ENCODE measurements at places on chromosomes 3 and 15. TPM values are rescaled to one million over a fixed set of nuclear protein-coding genes. Genes with fewer than 3 reads are reported as not detected.

DNA sequence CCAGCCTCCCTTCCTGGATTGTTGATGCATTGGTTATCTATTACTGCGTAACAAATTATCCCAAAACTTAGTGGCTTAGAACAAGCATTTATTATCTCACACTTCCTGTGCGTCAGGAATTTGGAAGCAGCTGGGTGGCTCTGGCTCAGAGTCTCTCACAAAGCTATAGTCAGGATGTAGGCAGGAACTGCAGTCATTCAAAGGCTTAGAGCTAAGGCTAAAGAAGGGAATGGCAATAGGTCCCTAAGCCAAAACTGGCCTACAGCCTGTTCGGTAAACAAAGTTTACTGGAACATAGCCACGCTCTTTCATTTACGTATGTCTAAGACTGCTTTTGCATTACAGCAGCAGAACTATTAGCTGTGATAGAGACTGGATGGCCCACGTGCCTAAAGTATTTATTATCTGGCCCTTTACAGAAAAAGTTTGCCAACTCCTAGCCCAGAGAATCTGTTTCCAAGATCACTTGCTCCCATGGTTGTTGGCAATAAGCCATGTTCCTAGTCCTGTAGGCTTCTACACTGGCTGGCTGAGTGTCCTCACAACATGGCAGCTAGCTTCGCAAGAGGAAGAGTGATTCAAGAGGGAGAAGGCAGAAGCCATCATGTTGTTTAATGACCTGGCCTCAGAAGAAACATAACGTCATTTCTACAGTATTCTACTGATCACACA lies 132.4 kb downstream of the SNRK start:
- no peak for DNase-seq

DNA sequence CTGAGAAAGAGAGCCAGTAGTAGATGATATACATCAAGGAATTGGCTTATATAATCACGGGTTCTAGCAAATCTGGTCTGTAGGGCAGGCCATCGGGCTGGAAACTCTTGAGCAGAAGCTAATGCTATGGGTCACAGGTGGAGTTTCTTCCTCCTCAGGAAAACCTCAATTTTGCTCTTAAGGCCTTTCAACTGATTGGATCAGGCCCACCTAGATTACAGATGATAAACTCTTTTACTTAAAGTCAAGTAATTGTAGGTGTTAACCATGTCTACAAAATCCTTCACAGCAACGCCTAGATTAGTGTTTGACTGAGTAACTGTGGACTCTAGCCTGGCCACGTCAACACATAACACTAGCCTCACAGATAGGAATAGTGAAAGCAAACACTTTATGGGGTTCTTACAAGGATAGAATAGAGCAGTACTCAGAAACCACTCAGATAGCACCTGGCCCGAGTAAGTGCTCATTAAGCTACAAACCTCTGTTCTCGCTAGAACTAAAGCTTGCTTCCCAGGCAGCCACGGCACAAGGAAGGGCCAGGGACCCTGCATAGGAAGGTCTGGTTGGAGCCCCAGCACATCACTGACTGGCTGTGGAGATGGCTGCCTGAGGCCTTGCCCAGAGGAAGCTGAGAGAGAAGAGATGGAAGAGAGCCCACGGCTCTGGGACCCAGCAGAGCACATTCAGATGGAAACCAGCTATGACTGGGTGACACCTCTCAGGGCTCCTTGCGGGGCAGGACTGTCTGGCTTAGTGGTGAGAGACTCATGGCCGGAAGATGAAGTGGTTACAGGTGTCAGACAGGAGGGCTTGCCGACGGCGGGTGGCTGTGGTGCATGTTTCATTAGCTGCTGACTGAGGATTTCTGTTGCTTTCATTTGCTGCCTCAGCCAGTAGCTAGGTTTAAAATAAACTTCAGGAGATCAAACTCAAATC lies 202.5 kb upstream of the TLE3 start:
- DNase-seq: no peak

DNA sequence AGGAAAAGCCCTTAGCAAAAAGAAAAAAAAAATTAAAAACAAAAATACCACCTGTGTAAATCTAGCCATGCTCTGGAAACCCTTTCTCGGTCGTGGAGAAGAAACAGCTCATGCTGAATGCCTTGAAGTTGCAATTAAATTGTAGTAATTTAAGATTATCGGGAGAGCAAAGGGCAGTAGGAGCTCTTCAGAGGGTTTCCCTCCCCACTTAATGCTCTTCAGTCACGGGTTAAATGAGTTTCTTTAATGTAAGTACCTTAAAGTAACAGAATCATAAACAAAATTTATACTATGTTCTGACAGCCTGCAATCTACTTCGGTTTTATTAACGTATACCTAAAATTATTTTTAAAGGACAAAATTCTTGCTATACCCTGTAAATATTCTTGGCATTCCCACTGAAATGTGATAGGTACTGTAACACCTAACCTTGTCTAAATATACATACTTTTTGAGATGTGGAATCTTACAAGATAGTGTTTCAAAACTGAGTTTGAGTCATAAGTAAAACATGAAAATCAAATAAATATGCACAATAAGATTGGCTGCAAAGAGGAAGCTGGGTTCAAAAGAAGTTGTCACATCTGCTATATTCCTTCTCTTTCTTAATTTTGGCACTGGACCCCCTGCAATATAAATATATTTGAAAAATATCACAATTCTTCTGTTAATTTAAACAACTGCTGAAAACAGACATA lies 5.3 kb downstream of the FOXP1 start:
- no peak for DNase-seq

- DNase-seq: no peak
Measured at GRCh38 chr3:194572143-194572789, 61.0 kb downstream of the TMEM44 start.

DNA sequence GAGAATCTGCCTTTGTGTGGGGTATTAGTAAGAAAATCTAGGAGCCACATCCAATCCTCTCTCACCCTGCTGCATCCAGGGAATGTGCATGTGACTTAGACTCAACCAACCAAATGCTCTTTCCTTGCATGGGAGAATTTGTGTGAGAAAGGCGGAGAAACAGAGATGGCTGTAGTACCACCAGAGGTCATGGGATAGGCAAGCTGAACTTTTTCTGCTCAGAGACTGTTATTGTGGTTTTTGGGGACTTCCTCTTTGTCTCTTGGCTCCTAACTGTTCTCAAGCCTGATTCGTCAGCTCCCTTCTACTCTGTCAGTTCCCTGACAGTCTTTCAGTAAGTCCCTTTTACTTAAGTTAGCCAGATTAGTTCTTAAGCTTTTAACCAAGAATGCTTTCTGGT lies 2.6 kb upstream of the ZSCAN2 start:
- no peak for DNase-seq

GRCh38 chr15:47933865-47934264 lies 186.9 kb upstream of the SLC24A5 start:
- no peak for DNase-seq

DNA sequence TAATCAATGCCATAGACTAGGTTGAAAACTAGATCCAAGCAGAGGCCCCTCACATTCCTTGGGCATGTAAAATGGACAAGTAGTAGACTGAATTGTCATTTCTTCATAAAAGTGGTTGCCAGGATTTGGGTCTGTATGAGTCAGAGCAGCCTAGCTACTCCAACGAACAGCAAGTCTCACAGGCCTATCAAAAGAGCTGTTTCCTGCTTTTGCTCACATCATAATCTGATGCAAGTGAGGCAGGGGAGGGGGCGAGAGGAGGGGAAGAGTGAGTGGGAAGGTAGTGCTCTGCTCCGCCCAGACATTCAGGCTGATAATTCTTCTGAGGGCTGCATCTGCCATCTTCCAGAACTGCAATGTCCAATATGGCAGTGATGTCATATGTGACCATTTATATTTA lies 228.9 kb upstream of the PRICKLE2 start:
- no peak for DNase-seq

DNA sequence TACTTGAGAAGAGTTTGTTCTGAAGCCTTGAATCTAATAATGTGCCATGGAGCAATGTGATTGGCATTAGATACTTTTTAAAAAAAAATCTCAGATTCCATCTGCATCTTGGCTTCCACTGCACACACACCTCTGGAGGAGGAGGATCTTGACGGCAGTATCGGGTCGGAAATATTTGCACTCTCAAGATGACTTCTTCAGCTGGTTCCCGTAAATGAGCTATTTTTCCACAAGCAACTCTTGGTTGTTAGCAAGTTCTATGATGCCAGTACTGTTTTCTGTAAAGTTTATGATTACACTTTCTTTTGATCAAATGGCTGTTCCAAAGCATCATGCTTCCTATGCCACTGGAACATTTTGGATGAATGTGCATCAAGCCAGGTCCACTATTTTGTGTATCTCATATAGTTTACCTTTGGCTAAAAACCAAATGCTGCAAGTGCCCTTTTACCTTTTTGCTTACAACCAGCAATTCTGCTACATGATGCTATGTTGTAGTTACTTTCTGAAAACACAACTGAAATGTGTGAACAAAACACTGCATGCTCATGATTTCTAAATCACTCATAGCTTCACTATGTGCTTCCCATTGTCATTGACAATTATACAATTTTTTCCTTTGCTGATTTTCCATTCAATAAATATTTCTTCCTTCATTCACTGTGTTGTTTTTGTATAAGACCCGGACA lies 43.8 kb downstream of the CCR3 start:
- DNase-seq: no peak

DNA sequence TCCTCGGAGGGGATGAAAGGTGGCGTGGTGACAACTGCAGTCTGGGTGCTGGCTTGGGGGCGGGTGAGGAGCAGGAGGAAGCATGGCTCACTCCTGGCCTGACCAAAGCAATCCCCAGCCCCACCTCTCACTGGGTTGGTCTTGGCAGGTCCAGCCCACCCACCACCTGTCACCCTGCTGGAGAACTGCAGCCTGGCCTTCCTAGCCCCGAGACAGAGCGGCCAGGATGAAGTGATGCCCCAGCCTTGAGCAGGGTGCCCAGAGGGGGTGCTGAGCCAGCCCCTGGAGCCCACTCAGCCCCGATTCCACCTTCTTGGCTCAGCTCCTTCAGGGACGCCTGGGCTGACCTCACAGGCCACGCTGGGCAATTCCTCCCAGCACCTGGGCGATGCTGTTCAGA lies 89.9 kb downstream of the IQSEC1 start:
- no peak for DNase-seq

DNA sequence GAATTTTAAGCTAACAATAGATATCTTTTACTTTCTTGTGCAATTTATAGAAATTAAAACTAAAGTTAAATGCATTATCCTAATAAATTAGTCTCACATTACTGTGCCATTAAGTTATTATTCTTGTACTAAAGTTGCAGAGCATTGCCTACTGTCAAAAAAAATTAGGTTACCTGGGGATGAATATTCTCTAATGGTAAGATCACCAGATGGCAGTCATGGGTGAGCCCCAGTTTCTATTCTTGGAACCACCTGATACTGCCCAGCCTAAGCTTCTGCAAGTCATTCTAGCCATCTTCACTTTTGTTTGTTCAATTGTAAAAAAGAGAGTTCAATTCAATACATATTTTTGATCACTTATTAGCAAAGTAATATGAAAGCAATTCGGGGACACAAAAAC lies 213.2 kb downstream of the CADM2 start:
- DNase-seq: no peak

Gene ZPLD1
- polyA plus RNA-seq: 0.02 TPM

Gene CHRNA5
- 5.2 TPM for polyA plus RNA-seq

Gene SSUH2
- 0.12 TPM for polyA plus RNA-seq

Gene RAB6B
- polyA plus RNA-seq: 2.3 TPM

Gene CSPG5
- polyA plus RNA-seq: not detected
